ENCODE measurements at places on chromosomes 7 and 10. TPM values are rescaled to one million over a fixed set of nuclear protein-coding genes. Genes with fewer than 3 reads are reported as not detected.

The STK31 gene
- 0.44 TPM for total RNA-seq

The GIMAP2 gene
- total RNA-seq: 95.1 TPM

The FAM25A gene
- not detected for total RNA-seq

The CYP3A7 gene
- total RNA-seq: not detected

The EIF5AL1 gene
- not detected for total RNA-seq

The POLR1F gene
- 27.9 TPM for total RNA-seq

DNA sequence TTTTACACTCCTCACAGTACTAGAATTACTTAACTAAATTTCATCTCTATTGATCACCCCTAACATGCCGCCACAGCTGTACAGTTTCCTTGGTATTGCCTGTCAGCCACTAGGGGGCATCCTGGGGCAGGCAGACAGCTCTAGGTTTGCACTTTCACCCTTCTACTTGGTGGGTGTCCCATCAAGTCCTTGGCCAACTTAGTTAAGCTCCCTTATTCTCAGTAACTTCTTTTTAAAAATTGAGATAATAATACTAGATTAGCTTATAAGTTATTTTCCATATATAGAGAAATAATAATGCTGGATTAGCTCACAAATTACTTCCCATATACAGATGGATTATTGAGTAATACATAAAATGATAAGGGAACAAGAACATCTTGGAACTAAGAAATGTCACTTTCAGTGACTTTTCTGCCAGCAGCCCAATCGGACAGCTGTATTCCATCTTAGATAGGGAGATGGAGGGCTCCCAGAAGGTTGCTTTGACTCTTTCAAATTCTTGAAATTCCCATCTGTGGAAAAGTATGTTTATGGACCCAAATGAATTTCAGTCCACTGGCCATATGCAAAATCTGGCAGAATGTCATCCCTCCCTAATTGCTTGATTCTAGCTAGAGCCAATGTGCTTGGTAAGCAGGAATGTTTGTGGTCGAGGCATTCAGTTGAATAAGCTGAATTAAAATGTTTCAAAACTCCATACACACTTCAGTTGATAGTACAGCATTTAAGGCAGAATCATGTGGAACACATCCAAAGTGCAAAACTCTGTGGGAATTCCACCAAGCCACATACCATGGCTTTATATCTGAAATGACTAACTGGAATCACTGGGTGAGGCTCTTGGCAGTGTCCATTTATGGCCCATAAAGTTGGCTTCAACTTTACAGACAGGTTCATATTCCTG, 309.7 kb downstream of the CSTF2T start:
- H3K4me1 ChIP-seq: no peaks in the 10 kb centered on the region
- no peaks in the 10 kb centered on the region for H3K27me3 ChIP-seq
- no peaks in the 10 kb centered on the region for H3K36me3 ChIP-seq
- H3K27ac ChIP-seq: no peak overlapping the region
- DNase-seq: no peak

GRCh38 chr10:31977440-31978155, 49.0 kb upstream of the ARHGAP12 start:
- no peaks in the 10 kb centered on the region for H3K36me3 ChIP-seq
- DNase-seq: peak; percentile 13
- H3K4me1 ChIP-seq: peaks cover 10% of the 10 kb centered on the region
- peak overlapping the region; percentile 42 for H3K4me3 ChIP-seq

DNA sequence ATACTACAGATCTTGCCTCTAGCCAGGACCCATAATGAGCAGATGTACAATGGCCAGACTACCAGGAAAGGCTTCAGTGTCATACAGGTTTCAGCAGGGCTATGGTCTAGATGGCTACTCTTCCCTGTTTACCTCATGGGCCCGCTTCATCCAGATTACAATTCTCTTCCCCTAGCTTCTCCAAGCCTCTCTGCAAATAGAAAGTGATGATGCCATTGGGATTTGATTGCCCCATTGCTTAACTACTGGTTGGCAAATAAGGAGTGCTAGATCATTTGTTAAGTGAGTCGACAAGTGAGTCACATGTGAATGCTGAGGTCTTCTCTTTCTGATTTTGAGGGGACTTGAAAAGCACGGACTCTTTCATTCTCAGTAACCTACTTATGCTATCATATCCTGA, 361.5 kb upstream of the LRRTM3 start:
- H3K36me3 ChIP-seq: no peaks in the 10 kb centered on the region
- no peak overlapping the region for H3K27ac ChIP-seq
- no peak overlapping the region for H3K4me3 ChIP-seq
- no peaks in the 10 kb centered on the region for H3K4me1 ChIP-seq
- no peak for DNase-seq

DNA sequence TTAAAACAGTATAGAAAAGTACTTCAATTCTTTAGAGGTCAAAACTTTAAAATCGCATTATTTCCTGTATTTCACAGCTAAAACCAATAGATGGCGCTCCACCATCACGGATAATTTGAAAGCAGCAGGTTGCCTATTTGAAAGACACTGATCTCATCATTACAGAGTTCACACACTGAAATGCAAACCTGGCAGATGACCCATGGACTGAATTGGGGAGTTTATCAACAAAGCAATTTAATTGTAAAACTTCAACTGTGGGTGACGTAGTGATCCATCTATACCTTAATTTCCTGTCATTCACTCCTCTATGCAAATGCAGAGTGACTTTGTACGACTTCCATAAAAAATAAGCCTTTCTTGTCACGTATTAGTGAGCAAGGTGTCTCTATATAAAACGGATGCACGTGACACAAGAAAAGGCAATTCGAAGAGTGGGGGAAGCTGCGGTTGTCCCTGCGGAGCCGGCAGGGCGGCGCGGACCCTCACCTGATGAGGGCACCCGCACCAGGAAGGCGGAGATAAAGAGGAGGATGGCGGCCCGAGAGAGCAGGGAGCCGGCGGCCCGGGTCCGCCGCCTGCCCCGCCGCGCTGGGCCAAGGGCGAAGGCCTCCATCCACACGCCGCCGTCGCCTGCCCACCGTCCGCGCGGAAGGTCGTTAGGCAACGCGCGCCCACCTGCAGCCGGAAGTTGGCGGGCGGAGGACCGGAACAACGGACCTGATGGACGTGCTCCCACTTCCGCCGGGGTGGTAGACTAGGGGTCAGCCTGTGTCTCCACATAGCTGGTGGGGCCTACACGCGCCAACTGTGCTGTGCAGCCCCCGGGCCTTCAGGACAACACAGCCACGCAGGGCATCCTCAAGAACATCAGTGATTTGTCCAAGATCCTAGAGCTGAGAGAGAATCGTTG, at the start of gene ZPBP:
Gene ZPBP, minus strand, starts transcription at position 668 of the 913 bp plus-strand sequence. Its CDS starts 52 bp downstream, at position 616.
- DNase-seq: peak; percentile 29
- H3K36me3 ChIP-seq: no peaks in the 10 kb centered on the region
- H3K27me3 ChIP-seq: peaks cover 4% of the 10 kb centered on the region
- H3K4me3 ChIP-seq: peak within 1 kb of the TSS; percentile 86
- H3K4me1 ChIP-seq: peaks cover 8% of the 10 kb centered on the region

GRCh38 chr7:7102906-7103305, 79.4 kb upstream of the C1GALT1 start:
- peaks cover 3% of the 10 kb centered on the region for H3K4me1 ChIP-seq
- no peak overlapping the region for H3K27ac ChIP-seq
- H3K27me3 ChIP-seq: no peaks in the 10 kb centered on the region
- no peaks in the 10 kb centered on the region for H3K36me3 ChIP-seq

DNA sequence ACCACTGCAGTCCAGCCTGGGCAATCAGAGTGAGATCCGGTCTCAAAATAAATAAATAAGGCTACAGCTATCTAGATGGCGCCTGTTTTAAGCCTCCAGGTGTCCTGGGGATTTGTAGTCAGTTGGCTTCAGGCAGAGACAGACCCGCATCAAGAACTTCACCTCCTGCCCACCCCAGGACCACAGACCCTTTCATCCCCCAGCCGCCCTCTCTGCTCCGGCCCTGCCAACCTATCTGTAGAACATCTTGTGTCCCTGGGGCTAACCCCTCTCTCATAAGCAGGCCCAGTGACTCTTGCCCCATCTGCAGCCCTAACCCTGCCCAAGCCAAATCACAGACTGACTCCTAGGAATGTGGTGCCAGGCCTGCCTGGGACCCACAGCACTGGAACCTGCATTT, 17.9 kb downstream of the PDIA4 start:
- H3K27me3 ChIP-seq: no peaks in the 10 kb centered on the region
- no peak overlapping the region for H3K4me3 ChIP-seq
- peaks cover 73% of the 10 kb centered on the region for H3K36me3 ChIP-seq
- no peak overlapping the region for H3K27ac ChIP-seq

DNA sequence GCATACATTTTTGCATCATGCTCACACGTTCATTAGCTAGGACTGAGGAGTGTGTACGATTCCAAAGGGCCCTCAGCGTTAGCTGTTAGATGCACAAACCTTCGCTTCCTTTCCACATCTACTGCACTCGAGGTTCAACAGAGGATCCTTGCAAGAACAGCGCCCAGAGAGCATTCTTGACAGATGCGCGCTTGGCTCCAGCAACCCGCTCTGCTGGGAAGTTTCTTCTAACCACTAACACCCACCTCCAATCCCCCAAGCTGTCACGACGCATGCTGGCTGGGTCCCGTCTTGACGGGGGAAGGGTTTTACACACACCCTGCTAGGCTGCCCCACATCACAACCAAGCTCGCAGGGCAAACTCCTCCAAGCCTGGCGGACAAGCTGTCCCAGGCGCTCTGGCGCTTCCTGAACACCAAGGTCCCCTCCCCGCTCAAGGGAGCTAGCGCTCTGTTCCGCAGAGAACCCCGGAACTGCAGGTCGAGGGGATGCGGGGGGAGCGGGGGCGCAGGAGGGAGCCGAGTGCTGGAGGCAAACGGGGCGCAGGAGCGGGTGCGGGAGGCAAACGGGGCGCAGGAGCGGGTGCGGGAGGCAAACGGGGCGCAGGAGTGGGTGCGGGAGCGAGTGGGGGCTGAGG, 653 bp upstream of the ADRB1 start:
- H3K27ac ChIP-seq: no peak overlapping the region
- DNase-seq: no peak
- H3K4me3 ChIP-seq: no peak overlapping the region
- peaks cover 48% of the 10 kb centered on the region for H3K27me3 ChIP-seq

DNA sequence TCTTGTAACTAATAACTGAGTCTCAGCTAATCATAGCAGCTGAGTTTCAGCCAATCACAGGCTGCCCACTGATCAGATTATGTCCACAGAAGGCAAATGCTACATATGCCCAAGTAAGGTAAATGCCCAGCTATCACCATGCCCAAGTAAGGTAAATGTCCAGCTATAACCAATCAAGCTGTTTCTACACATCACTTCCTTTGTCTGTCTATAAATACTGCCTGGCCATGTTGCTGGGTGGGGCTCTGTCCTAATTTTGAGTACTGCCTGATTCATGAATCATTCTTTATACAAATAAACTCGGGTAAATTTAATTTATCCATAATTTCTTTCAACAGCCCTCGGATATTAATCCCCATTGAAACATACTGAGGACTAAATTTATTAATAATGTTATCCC, 312.4 kb downstream of the CACNA2D1 start:
- no peak for DNase-seq
- no peaks in the 10 kb centered on the region for H3K4me1 ChIP-seq
- no peaks in the 10 kb centered on the region for H3K27me3 ChIP-seq
- no peak overlapping the region for H3K4me3 ChIP-seq
- no peak overlapping the region for H3K27ac ChIP-seq
- no peaks in the 10 kb centered on the region for H3K36me3 ChIP-seq

GRCh38 chr7:33933611-33934281, 28.4 kb downstream of the BMPER start:
- no peaks in the 10 kb centered on the region for H3K36me3 ChIP-seq
- no peak for DNase-seq
- H3K27ac ChIP-seq: no peak overlapping the region
- no peak overlapping the region for H3K4me3 ChIP-seq

DNA sequence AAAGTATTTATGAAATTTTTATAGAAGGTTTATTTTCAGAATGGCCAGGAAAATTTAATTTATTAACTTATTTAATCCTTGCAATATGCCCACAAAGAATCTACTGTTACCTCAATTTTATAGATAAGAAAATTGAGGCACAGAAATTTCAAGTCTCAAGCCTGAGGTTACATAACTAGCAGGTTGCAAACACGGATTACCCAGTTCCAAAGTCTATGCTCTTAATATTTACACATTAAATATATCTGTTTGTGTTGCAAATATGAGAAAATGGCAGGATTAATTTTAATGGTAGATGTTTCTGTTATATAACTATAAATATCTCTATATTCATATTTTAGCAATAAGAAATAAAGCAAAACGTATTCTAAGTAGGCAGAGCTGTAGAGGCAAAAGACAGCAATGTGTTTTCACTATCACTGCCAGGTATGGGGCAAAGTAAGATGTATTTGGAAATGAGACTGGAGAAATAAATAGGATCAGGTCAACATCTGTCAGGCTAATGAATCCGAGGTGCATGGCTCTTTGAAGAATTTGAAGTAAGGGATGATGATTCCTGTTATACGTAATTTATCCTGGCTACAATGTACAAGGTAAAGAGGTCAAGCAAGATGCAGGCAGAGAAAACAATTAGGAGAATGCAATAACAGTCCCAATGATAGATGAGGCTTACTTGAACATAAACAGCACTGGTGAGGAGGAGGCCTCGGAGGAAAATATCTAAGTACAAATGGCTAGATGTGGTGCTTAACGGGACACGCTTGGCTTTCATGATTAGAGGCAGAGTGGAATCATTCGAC, 354.1 kb upstream of the VSTM2A start:
- H3K27me3 ChIP-seq: no peaks in the 10 kb centered on the region
- H3K4me3 ChIP-seq: no peak overlapping the region
- no peaks in the 10 kb centered on the region for H3K4me1 ChIP-seq
- DNase-seq: no peak
- H3K36me3 ChIP-seq: no peaks in the 10 kb centered on the region

DNA sequence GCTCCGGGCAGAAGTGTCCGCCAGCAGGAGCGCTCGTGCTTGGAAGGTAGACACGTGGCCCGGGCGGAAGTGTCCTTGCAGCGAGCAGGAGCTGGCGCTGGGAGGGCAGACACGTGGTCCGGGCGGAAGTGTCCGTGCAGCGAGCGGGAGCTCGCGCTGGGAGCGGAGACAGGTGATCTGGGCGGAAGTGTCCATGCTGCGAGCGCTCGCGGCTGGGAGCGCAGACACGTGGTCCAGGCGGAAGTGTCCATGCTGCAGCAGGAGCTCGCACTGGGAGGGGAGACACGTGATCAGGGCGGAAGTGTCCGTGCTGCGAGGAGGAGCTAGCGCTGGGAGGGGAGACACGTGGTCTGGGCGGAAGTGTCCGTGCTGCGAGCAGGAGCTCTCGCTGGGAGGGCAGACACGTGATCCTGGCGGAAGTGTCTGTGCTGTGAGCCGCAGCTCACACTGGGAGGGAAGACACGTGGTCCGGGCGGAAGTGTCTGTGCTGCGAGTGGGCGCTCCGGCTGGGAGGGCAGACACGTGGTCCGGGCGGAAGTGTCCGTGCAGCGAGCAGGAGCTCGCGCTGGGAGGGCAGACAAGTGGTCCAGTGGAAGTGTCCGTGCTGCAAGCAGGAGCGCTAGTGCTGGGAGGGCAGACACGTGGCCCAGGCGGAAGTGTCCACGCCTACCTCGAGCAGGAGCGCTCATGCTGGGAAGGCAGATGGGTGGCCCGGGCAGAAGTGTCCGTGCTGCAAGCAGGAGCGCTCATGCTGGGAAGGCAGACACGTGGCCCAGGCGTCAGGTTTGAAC, 41.1 kb upstream of the PRKAR1B start:
- no peak overlapping the region for H3K4me3 ChIP-seq
- no peak overlapping the region for H3K27ac ChIP-seq
- H3K4me1 ChIP-seq: no peaks in the 10 kb centered on the region
- H3K27me3 ChIP-seq: no peaks in the 10 kb centered on the region

- H3K4me1 ChIP-seq: no peaks in the 10 kb centered on the region
- no peak overlapping the region for H3K27ac ChIP-seq
- H3K4me3 ChIP-seq: no peak overlapping the region
These were observed 35.0 kb downstream of the HDAC9 start for GRCh38 chr7:18530224-18531179.

Data from CD4-positive, CD25-positive, alpha-beta regulatory T cell (primary cell).